ENCODE measurements at places on chromosomes 12 and 14.

DNA sequence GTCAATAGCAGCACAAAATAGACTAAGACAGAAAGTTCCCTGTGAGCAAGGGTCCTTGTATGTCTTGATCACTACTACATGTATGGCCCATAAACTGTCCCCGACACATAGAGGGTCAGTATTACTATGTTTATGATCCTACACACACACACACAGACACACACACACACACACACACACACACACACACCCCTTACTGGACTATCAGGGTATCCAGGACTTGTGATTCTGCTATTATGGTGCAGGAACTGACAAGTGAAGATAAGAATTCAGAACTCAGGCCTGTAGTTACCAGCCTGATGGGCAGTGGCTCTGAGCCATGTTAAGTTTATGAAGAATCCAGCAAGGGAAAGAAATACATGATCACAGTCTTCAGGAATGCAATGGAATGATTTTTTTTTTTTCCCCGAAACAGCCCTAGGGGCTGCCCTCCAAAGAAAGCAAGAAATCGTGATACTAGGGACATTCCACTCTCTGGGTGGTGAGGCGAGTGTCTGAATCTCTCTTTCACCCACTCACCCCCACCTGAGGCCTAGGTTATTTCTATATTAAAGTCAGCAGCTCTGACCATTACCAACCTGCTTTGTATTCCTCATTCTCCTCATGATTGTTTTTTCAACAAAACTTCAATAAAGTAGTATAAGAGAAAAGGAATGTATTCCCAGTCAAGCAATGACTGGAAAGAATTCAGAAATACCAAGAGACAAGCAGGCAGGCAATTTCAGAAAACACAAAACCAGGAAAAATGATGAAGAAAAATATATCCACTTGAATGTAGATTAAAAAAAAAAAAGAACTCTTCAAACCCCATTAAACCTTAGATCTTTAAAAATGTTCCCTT lies 105.8 kb downstream of the AVPR1A start:
- no peak for DNase-seq

DNA sequence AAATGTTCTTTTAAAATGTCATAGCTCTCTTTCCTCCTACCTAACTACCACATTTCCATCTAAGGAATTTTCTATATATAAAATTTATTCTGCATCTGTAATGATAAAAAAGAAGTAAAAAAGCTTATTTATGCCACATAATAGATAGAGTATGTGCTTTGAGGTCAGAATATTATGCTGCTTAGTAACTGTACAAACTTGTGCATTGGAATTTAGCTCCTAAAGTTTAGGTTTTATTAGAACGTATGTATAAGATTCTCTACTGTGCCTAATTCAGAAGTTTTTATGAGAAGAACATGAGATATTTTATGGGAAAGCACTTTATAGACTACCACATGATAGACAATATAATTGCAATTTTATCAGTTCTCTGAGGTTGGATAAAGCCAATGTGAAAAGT lies 384.6 kb downstream of the SLC16A7 start:
- no peak for DNase-seq

DNA sequence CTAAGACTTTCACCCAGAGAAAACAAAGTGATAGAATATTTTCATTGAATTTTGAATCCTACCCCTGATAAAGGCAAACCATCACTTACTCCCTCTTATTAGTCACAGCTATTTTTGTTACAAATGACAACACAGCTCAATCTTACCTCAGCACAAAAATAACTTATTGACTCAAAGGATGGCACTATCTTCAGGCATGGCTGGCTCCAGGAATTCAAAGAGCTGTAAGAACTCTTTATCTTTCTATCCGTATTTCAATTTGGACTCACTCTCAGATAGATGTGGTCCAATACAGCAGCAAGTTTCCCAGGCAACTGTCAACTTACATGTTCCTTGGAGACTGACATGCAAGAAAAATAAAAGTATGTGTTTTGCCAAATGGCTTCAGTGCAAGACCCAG lies 709.4 kb upstream of the MDGA2 start:
- no peak for DNase-seq

GRCh38 chr14:52352061-52352491 lies 38.0 kb downstream of the PTGER2 start:
- no peak for DNase-seq

- no peak for DNase-seq
These were observed 17.1 kb upstream of the AMN start for GRCh38 chr14:102905116-102906108.

DNA sequence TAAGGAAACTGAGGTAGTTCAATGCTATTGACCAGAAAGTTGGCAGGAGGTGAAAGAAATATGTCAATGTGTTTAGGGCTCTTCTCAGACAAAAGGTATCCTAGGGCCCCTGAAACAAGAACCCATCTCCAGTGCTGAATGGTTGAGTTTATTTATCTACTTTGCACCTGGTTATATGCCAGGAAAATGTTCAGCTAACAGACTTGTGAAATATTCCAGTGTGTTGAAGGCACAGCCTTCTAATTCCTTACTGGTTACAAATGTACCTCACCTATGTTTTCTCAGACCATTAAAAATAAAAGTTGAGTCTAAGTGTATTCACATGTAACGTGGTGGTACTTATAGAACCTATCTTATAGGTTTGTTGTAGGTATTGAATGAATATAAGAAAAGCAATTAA lies 511.7 kb upstream of the SEL1L start:
- DNase-seq, result no peak

DNA sequence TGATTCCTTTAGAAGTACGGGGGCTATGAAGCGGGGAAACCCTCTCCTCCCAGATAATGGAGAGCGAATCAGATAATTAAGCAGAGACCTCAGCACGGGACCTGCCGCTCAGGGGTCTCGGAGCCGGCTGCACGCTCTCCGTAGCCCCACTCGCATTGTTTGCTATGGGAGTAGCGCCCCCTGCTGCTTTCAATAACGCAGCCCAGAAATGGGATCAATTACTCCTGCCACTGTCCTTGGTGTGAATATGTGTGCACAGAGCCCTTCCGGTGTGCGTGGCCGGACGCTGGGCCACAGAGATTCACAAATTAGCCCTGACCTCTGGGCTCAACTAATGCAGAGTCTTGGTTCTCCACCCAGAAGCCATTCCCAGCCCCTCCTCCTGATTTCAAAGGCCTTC lies 76.4 kb upstream of the TMEM132C start:
- no peak for DNase-seq

DNA sequence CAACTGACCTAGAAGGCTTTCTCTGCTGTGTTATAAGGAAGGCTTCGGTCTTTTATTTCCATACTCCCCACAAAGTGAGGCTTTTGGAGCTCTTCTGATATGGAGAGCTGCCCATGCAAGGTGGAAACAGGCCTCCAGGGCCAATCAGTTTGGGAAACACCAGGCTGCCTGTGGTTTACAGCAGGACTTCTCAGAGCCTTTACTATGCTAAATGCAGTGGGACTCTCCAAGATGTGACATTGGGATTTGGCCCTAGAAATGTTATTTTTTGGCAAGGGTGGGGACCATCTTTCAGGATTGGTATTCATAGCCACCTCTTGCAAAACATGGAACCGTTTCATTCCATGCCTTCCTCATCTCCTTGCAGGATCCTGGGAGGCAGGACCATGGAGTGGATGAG lies 3.7 kb downstream of the ACACB start:
- no peak for DNase-seq

- DNase-seq, result no peak
These were observed 2.8 kb upstream of the IFNG start for GRCh38 chr12:68162374-68162773.

All from D341Med (cell line).